Osteocyte (in vitro differentiated cells): ENCODE measurements at places on chromosomes 6 and 20.

GRCh38 chr6:99276747-99277146 is 72.7 kb downstream of the FAXC start:
- H3K4me1 ChIP-seq, result no peaks in the 10 kb centered on the region
- peaks cover 8% of the 10 kb centered on the region for H3K27me3 ChIP-seq
- no peak overlapping the region for H3K4me3 ChIP-seq
- no peak for DNase-seq
- H3K36me3 ChIP-seq, result no peaks in the 10 kb centered on the region

DNA sequence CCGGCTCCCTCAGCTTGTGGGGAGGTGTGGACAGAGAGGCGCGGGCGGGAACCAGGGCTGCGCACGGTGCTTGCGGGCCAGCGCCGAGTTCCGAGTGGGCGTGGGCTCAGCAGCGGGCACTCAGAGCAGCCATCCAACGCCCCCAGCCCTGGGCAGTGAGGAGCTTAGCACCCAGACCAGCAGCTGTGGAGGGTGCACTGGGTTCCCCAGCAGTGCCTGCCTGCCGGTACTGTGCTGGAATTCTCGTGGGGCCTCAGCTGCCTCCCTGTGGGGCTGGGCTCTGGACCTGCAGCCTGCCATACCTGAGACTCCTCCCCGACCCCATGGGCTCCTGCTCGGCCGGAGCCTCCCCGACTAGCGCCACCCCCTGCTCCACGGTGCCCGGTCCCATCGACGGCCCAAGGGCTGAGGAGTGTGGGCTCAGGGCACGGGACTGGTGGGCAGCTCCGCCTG is 92.7 kb downstream of the MANEA start:
- H3K4me1 ChIP-seq, result no peaks in the 10 kb centered on the region
- H3K27ac ChIP-seq, result no peak overlapping the region
- H3K27me3 ChIP-seq, result no peaks in the 10 kb centered on the region
- no peak for DNase-seq
- no peak overlapping the region for H3K4me3 ChIP-seq

DNA sequence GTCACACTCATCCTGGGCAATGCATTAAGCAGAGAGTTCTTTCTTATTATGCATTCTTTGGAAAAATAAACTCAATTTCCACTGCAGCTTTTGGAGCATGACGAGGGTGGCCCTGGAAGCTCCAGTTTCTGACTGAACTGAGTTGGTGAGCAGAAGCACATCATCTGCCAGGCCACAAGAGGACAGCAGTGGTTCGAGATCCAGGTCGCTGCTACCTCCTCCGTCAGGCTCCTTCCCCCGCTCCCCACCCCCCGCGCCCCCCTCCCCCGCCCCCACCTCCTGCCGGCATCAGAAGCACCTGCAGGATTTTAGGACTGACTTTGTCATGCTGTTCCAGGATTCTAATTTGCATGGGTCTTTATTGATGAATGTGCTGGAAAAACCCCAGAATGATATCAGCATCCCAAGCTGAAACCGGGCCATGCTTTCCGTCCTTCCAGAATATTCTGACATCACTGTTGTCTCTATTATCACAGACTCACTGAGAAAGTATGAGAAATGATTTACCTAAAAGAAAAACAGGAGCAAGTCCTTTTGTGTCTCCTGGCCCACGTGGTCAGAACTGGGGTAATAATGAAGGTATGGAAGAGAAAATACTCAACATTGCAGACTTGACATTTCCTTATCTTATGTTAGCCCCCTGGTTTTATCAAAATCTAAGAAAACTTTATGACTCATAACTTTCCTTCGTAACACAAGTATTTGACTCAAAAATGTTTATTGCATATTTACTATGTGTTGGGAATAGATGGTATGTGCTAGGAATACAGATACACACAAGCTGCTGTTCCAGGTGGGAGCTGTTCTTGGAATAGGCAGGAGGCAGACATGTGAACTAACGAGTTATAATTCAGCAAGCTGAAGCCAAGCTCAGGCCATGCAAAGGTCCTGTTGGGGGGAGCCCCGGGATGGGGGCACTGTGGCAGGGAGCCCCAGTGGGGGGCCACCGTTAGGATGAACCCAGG is 220.2 kb upstream of the EXOC2 start:
- H3K4me1 ChIP-seq, result no peaks in the 10 kb centered on the region
- no peaks in the 10 kb centered on the region for H3K27me3 ChIP-seq

DNA sequence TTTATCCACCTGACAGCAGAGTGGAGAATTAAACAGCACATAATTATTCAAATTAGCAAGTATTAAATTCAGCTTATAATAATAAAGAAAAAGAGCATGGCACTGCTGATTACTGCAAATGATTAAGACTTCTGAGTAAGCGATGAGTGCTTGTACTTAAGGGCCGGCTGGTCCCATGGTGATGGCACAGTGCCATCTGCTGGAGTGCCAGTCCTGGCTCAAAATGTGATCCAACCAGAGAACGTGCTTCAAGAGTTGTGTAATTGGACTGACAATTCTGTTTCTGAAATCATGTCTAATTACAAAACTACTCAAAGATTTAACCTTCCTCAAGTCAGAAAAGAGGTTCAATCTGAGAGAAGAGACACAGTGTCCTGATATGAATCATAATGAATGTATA is 181.6 kb upstream of the RGS17 start:
- no peak overlapping the region for H3K4me3 ChIP-seq
- H3K36me3 ChIP-seq, result no peaks in the 10 kb centered on the region
- no peaks in the 10 kb centered on the region for H3K4me1 ChIP-seq
- H3K27me3 ChIP-seq, result peaks cover 50% of the 10 kb centered on the region

- peaks cover 32% of the 10 kb centered on the region for H3K4me1 ChIP-seq
- H3K27me3 ChIP-seq, result no peaks in the 10 kb centered on the region
- no peak for DNase-seq
- H3K27ac ChIP-seq, result no peak overlapping the region
- no peak overlapping the region for H3K4me3 ChIP-seq
- H3K36me3 ChIP-seq, result no peaks in the 10 kb centered on the region
These were observed 704.3 kb downstream of the EPM2A start for GRCh38 chr6:145031001-145031400.

GRCh38 chr6:163132050-163132750 is 282.3 kb upstream of the QKI start:
- H3K27ac ChIP-seq, result no peak overlapping the region
- no peaks in the 10 kb centered on the region for H3K4me1 ChIP-seq
- H3K36me3 ChIP-seq, result no peaks in the 10 kb centered on the region
- no peak overlapping the region for H3K4me3 ChIP-seq
- H3K27me3 ChIP-seq, result peaks cover 21% of the 10 kb centered on the region

GRCh38 chr6:136922685-136923006 is 545 bp downstream of the SLC35D3 start:
- H3K4me1 ChIP-seq, result peaks cover 13% of the 10 kb centered on the region
- DNase-seq, result no peak
- no peaks in the 10 kb centered on the region for H3K36me3 ChIP-seq
- H3K27ac ChIP-seq, result no peak overlapping the region
- H3K27me3 ChIP-seq, result peaks cover 30% of the 10 kb centered on the region

- peaks cover 20% of the 10 kb centered on the region for H3K4me1 ChIP-seq
- DNase-seq, result peak; percentile 72
- H3K27ac ChIP-seq, result no peak overlapping the region
- H3K36me3 ChIP-seq, result no peaks in the 10 kb centered on the region
- H3K4me3 ChIP-seq, result no peak overlapping the region
These were observed 283.9 kb upstream of the FOXQ1 start for GRCh38 chr6:1027795-1028569.

- no peak overlapping the region for H3K27ac ChIP-seq
- H3K4me1 ChIP-seq, result peaks cover 2% of the 10 kb centered on the region
- no peak for DNase-seq
- H3K4me3 ChIP-seq, result no peak overlapping the region
- H3K36me3 ChIP-seq, result no peaks in the 10 kb centered on the region
These were observed 9.9 kb upstream of the ULBP3 start for GRCh38 chr6:150078788-150079187.

DNA sequence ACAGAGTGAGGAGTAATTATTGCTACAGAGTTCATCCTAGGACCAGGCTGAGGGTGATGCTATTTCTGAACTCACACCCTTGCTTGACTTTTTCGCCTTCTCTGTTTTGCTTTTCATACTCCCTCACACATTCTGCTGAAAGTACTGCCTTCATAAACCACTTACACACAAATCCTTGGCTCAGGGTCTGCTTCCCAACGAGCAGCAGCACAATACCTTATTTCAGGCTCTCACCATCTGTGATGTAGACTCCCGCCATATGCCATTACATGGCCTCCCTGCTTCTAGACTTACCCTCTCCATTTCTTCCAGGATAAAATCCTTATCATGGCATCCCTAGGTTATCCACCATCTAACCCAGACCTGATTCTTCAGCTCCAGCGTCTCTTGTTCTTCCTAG is 321.3 kb upstream of the SPTLC3 start:
- H3K4me1 ChIP-seq, result no peaks in the 10 kb centered on the region
- no peak overlapping the region for H3K27ac ChIP-seq
- no peaks in the 10 kb centered on the region for H3K27me3 ChIP-seq
- H3K36me3 ChIP-seq, result no peaks in the 10 kb centered on the region
